ENCODE measurements at places on chromosomes 4 and X.
A peak's percentile ranks its signal among the peaks of the same experiment; 100 is the strongest.

- peak; percentile 29 for DNase-seq
Observed at GRCh38 chrX:45400027-45400779, 199.5 kb upstream of the DIPK2B start.

GRCh38 chr4:81606801-81607501, 135.2 kb upstream of the RASGEF1B start:
- no peak for DNase-seq

DNA sequence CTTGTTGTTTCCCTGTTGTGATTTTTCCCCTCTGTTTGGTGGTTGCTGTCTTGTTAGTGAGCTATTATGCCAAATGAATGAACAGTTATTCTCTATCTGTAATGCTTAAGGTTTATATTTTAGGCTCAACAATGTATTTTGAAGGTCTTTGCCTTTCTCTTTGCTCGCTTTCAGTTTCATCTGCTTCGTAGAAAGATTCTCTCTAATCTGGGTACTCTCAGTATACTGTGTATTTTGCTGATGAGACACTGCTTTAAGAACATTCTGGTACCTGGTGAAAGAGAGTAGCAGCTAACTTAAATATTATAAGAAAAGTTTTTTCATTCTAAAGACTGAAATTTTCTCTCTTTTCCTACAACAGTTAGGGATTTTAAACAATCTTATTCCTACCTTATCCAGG, 1274.7 kb upstream of the PABPC4L start:
- no peak for DNase-seq

- DNase-seq, result no peak
Observed at GRCh38 chr4:76233967-76234678, 17.4 kb upstream of the FAM47E start.

DNA sequence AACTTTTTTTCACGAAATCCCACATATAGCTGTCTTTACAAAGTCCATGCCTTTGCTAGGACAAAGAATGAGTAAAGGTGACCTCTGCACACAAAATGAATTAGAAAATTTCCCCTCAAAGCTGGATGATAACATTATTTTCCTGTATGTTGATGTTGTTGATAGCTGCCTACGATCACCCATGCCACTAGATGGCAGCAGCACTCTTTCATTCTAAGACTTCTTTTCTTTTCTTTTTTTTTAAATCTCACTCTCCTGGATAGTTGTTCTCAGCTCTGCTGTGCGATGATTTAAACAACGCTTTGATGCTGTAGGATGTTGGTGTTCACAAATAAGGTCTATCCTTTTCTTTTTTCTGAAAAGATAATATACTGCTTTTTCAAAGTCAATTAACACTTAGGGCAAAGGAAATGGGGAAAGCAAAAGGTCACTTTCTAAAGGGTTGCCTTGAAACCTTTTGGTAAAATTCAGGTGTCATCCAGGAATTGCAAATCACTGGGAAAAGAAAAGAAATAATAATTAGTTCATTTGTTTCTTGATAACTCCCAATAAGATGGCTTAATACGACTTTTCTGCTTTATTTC, 266.8 kb downstream of the C4orf33 start:
- peak; percentile 66 for DNase-seq

DNA sequence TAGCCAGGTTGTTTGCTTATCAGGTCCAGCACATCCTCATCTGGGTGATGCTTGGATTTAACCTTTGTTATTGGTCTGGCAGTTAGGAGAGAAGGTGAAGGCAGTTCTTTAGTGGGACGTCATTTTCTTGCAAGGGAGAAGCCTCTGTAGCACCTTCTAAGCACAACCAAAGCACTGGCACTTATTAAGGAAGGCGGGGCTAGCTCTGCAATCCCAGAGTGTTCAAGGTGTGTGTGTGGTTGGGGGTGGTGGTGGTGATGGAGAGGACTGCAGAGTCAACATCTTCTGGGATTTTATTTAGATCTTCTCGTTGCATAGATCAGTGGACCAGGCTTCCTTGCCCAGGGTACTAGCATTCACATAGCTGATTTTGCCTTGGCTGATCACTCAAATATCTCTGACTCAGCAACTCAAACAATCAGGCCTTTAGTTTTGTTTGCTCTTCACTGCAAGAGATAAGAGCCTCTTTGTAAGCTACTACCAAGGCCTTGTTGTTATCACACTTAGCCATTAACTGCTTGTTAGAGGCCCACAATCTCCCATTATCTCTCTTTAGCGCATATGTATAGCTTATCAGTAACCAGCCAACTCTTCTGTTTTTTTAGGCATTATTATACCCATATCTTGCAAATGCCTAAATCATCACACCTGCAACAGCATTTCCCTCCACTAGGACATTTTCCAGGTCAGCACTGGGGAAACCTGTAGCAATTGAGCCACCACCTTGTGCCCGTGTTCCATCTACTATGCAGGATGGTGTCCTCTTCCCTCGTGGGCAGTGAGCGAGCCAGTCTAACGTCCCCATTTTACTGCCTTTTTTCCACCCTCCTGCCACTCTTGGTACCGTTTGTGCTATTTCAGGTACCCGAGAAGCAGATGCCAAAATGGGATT, 36.5 kb upstream of the LINC00632 start:
- DNase-seq, result no peak

GRCh38 chrX:53440621-53441517, 6.7 kb upstream of the HSD17B10 start:
- peak; percentile 64 for DNase-seq

DNA sequence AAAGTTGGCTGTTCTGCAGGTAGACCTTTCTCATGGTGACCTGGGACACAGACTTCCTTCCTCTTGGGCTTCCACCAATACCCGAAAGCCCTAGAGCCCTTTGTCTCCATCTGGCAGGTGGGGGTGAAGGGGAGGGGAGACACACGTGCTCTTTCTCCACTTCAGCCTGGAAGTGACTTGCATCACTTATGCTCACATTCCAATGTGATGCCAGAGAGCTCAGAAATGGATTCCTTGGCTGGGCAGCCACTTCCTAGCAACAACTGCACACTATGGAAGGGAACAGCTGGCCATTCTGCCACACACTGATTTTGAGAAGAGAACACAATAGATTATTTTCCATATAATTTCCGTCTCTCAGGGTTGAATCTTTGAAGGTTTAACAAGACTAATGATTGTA, 36.3 kb downstream of the C4orf51 start:
- DNase-seq, result no peak

DNA sequence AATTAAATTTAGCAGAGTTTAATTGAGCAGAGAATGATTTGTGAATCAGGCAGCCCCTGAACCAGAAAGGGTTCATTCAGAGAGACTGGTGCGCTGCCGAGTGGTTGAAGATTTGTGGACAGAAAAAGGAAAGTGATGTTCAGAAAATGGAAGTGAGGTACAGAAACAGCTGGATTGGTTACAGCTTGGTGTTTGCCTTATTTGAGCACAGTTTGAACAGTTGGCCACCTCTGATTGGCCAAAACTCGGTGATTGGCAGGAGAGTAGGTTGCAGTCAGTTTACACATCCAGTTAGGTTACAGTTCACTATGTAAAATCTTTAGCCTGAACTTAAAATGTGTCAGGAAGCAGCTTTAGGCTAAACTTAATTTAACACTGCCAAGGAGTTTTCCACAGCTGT, 14.9 kb downstream of the MID1IP1 start:
- no peak for DNase-seq

GRCh38 chr4:123555233-123555806, 158.7 kb downstream of the SPRY1 start:
- DNase-seq, result peak; percentile 36

- DNase-seq, result no peak
Observed at GRCh38 chr4:105555409-105555808, 3.0 kb downstream of the ARHGEF38 start.

GRCh38 chr4:61397174-61397573, 197.0 kb downstream of the ADGRL3 start:
- no peak for DNase-seq

DNA sequence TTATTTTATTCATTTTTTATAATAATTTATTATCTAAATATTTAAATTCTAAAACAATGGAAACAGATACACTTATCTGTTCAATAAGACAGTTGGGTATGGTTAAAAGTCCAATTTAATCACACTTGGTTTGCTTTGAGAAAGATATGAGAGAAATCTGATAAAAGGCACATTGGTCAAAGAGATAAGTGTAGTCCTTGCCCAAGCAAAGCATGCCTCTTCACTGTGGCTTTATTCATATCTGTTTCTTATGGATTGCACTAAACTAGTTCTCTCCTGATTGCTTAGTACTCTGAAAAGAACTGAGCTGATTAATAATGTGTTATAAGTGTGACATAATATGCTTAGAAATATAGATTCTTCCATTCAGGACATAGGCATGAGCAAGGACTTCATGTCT, 39.8 kb downstream of the CXCL1 start:
- no peak for DNase-seq

- no peak for DNase-seq
Observed at GRCh38 chrX:154648931-154649330, 4.4 kb downstream of the CTAG2 start.

- no peak for DNase-seq
Observed at GRCh38 chr4:139736274-139736660, 70.6 kb downstream of the MGST2 start.

DNA sequence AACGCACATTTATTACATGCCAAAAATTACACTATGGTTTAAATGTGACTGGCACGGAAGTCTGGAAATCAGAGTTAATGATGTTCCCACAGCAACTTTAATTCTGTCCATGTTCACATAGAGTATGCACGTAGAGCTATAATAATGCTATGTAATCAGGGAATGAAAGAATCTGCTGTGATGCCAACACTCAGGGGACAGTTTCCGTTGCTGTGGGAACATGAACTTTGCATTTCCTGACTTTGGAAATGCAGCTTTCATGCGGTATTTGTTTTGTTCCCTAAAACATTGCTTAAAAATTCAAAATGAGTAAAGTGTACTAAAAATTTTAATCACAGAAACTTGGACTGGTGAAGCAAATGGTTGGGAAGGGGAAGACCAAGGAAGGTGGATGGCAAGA, 65.7 kb downstream of the MAGEA1 start:
- DNase-seq, result no peak

DNA sequence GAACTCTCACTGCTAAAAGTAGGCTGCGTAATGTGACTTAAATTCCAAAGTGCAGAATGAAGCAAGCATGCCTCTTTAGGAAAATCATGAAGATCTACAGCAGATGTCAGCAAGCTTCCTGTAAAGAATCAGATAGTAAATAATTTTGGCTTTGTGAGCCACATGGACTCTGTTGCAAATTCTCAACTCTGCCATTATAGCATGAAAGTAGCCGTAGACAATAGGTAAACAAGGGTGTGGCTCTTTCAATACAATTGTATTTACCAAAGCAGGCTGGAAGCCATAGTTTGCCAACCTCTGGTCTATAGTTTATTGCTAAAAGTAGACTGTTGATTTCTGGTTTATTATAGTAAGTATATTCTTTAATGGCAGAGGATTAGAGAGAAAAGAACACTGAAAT, 80.3 kb upstream of the FAM9B start:
- DNase-seq, result no peak

DNA sequence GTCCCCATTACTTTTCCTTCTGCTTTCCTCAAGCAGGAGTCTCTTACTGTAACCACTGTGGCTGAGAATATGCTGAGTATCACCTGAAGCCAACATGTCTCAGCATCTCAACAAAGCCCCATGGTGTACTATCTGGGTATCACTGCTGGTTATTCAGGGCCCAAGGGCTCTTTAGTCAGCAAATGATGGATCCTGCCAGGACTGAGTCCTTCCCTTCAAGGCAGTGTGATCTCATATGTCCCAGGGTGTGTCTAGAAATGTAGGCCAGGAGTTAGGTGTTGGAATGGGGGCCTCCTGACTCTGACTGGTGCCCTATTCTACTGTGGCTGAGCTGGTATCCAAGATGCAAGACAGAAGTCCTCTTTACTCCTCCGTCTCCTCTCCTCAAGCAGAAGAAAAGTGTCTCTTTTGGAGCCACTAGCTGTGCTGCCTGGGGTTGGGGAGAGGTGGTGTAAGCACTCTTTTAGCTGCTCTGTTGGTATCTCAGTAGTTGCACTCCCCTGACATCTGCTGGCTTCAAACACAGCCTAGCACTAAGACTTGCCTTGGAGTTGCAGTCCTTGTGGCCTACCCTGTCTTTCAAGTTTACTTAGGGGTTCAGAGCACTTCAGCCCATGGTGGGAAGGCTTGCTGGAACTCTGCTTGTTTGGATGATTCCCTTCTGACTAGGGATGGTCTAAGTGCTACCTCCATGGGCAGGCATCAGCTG, 28.6 kb downstream of the OCIAD2 start:
- no peak for DNase-seq

DNA sequence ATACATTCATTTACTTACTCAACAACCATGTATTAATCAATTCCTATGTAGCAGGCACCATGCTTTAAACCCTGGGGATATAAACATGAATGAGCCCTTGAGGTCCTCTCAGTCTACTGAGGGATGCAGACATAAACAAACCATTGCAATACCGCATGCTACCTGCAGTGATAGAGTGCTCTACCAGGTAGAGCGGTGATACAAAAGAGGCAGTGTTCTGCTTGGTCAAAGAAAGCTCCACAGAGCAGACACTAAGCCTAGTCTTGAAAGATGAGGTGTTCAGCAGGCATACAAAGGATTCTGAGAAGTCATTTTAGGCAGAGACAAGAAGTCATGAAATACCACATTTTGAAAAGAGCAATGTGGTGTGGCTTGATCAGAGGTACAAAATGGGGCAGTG, 26.9 kb upstream of the AMOT start:
- DNase-seq, result no peak

GRCh38 chr4:5086535-5086934, 35.3 kb downstream of the STK32B start:
- no peak for DNase-seq

GRCh38 chrX:15167826-15168225, 102.1 kb downstream of the ASB9 start:
- DNase-seq, result no peak

DNA sequence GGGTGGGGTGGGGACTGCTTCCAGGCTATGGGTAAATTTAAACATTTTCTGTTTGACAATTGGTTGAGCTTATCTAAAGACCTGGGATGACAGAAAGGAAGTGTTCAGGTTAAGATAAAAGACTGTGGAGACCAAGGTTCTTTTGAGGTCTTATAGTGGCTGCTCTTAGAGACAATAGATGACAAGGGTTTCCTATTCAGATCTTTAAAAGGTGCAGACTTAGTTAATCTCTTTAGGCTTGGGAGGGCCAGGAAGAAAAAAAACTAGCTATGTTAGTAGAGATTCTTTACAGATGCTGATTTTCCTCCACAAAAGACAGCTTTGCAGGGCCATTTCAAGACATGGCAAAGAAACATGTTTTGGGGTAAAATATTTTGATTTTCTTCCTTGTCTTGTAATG, 972.5 kb downstream of the CCSER1 start:
- no peak for DNase-seq

- DNase-seq, result no peak
Observed at GRCh38 chr4:86557526-86557925, 36.6 kb upstream of the PTPN13 start.

GRCh38 chr4:145618932-145619638, at the start of gene MMAA:
TSS of gene MMAA (plus strand) at chr4:145619385. CDS start at chr4:145639140, 19,755 bp downstream.
- DNase-seq, result peak; percentile 98

- no peak for DNase-seq
Observed at GRCh38 chr4:1592068-1592708, 91.9 kb downstream of the FAM53A start.

- peak; percentile 18 for DNase-seq
Observed at GRCh38 chrX:81195712-81196111, 6.0 kb downstream of the HMGN5 start.

- no peak for DNase-seq
Observed at GRCh38 chr4:145755802-145756201, 75.9 kb downstream of the C4orf51 start.

Measured in AG08396 (cell line).